ENCODE measurements at places on chromosomes 5 and 9.
A peak's percentile ranks its signal among the peaks of the same experiment; 100 is the strongest.

- DNase-seq = no peak
Measured at GRCh38 chr5:133363807-133364587, 248.3 kb downstream of the FSTL4 start.

- DNase-seq = no peak
Measured at GRCh38 chr9:135328485-135329417, 150.8 kb upstream of the PPP1R26 start.

DNA sequence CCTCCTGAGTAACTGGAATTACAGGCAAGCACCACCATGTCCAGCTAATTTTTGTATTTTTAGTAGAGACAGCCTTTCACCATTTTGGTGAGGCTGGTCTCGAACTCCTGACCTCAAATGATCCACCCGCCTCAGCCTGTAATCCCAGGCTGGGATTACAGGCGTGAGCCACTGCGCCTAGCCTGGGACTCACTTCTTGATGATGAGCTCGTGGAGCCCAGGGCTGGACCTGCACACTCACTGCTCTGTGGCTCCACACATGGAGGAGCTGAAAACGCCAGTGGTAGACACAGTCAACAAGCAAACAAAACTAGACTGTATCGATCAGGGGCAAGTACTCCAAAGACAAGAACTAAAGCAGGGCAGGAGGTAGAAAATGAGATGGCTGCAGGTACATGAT lies 59.8 kb upstream of the RPL26L1 start:
- DNase-seq = no peak

- no peak for DNase-seq
Measured at GRCh38 chr5:96716007-96716406, 53.8 kb downstream of the CAST start.

DNA sequence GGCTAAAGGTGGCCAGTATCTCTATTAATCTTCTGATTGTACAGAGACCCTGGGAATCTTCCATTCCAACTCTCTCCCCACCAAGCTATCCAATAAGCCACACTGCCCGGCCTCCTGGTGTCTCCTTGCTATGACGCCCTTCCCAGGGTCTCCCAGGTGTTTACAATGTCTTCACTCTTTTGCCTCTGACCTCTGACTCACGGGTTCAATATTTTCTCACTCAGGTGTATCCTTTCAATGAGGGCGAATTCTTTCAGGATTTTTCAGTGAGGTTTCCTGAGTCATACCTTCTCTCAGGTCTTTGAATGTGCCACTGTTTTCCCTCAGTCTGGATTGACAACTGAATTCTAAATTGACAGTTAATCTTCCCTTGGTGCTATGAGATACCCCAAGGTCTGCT lies 53.7 kb upstream of the IRX4 start:
- DNase-seq = no peak

DNA sequence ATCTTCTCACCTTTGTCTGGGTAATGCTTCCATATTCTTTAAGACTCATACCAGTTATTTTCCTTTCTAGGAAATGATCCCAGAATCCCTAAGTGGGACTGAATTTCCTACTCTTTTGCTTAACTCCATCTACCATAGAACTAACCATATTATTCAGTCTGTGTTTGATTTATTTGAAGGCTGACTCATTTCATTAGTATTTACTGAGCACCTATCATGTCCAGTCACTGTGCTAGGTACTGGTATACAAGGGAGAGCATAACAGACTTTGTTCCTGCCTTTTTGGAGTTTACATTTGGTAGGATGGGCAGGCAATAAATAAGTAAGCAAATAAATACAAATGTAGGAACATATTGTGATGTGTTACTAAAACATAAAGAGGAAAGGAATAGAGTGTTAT lies 4.3 kb downstream of the NPR2 start:
- DNase-seq = no peak

DNA sequence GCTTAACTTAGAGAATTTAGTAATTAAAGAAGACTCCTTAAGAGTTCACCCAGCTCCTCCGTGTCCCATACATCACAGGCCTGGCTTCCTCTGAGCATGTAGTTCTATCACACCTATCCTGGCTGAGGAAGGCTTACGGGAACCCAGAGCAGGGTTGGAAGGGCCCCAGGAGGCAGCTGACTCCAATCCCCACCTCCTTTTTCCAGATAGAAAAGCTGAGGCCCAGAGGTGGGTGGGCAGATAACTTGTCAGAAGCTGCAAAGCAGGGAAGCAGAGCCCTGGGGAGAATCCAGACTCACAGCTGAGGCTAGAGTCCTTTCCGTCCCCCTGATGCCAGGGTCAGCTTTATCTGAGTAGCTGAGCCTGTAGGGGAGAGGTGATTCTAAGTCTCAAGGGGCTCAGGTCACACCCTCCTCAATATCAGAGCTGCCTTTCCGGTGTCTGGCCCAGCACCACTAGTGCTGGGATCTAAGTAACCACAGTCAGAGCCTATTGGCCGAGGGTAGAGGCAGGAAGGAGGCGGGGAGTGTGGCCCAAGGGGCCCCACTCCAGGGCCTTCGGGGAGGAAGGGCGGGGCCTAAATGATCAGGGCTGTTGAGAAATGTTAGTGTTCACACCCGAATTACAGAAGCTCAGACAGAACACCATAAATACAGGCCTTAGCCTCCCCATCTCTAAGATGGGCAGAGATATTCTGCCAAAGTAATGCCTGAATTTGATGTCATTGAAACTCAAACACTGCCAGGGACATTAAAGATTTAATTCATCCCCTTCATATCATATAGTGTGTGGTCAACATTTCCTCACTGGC lies 9.9 kb downstream of the CCDC69 start:
- peak; percentile 77 for DNase-seq

DNA sequence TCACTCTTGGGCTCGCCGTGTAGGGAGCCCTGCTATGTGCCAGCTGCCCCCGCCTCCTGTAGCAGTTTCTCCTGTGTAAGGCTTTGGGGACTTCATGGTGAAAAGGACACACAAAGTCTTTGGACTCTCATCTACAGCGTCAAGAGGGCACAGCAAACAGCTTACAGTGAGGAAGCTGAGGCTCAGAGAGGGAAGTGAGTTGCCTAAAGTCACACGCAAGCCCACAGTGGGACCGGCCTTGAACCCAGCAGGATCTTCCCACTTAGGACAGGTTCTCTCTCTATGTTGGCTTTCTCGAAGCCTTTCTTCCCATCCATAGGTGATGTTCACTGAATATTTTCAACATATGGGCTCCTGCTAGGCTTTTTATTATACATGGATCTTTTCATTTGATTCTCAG lies 9.8 kb upstream of the PRRX2 start:
- no peak for DNase-seq

DNA sequence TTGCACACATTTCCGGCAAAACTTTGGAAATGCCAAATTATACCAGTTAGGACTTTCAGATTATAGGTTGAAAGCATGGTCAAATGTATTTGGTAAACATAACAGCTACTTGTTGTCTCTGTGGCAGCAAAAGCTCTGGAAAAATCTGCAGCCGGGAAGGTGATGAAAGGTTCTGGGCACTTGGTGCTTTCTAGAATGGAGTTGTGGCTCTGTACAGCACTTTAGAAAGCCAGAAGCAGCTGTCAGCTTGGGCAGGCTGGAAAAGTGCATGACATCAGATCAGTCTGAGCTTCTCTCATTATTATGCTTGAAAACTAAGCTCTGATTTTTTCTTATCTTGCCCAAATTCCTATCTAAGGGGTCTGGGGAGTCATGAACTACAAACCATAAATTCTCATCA lies 118.6 kb upstream of the MAST4 start:
- DNase-seq = no peak

DNA sequence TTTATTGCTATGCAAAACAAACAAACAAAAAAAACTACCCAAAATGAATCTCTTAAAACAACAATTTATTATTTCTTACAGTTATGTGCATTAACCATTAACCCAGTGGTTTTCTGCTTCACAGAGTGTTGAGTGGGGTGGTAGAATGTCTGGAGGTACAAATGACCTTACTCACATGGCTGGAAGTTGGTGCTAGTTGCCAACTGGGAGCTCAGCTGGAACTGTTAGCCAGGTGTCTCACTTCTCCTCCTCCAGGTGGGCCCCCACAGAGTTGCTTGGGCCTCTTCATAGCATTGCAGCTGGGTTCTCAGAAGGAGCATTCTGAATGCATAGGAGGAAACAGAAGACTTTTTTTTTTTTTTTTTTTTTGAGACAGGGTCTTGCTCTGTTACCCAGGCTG lies 10.5 kb upstream of the B4GALT1 start:
- no peak for DNase-seq

GRCh38 chr5:2172471-2172870 lies 289.7 kb upstream of the IRX4 start:
- no peak for DNase-seq

- no peak for DNase-seq
Measured at GRCh38 chr5:530001-530955, 6.0 kb upstream of the SLC9A3 start.

DNA sequence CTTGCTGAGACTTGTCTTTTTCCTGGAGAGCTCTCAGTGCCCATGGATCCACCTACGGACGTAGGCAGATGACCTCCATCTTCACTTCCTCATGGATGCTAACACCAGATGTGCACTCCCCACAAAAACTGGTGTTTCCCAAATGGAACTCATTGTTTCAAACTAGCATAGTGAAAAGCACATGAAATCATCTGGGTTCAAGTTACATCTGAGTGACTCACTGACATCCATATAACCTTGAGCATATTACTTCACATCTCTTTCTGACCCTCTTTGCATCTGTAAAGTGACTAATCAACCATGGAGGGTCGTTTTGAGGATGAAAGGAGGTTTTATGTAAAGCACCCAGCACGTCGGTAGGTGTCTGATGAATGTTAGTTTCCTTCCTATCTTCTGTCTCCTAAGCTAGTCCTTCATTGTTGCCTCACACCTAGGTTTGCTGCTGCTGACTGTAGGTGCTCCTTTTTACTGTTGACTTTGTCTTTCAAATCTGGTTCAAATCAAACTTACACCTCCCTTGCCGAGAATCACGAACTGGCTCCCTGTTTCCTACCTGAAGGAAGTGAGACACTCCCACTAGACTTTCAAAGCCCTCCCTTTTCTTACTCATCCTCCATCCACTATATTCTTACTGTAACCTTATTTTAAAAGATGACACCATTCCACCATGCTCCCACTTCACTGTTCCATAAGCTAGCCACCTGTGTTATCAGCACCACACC lies 10.3 kb downstream of the OCLN start:
- DNase-seq = no peak

DNA sequence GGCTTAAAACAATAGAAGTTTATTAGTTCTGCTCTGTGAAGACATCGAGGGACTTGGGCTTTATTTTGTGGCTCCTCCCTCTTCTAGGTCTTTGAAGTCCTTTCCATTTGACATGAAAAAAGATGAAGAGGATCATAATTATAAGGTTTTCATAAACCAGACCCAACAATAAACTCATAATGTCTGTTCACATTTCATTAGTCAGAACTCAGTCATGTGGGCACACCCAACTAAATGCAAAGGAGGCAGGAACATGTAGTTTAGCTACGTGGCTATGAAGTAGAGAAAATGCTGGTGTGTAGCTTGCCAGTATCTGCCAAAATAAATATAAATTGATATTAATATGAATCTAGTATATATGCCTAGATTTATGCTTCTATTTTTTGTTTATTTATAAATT lies 393.9 kb upstream of the C9orf72 start:
- DNase-seq = no peak

DNA sequence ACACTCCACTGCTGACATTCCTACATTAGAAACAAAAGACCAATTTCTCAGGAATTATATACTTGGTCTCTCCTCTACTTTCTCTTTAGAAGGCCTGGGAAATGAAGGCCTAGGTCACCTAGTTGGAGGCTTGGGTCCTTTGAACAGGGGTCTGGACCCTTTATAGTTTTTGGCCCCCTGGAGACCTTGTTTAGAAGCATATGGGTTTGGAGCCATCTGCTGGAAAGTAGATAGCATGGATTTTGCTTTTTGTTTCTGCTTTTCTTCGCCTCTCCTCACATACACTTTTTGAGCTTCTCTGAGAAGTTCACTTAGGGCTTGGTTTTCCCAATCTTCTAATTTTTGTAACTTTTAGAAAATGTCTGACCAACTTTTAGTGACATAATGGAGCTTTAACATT lies 67.1 kb upstream of the CDK20 start:
- no peak for DNase-seq

DNA sequence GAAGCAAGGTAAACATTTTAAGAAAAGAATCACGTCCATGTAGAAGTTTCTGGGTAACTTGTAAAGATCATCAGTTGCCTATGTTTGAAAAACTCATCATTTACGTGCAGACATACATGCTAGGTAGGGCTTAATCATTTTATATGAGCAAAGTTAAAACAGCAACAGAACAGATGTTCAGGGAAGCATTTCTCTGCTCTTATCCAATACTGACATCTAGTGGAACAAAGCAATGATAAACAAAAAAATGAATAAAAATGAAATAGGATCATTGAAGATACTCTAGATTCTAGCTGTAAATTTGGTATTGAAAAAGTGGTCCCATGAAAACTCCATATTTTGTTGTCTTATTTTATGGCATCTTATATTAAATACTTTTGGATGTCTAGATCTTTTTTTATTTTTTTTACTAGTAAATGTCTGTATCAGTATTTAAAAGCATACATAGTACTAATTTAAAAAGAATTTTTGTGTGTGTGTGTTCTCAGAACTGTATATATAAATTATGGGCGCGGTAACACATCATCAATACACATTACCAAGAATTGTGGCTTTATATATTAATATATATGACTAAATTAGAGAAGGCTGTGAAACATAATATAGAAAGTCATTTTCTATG lies 1050.2 kb downstream of the CDH12 start:
- DNase-seq = no peak

DNA sequence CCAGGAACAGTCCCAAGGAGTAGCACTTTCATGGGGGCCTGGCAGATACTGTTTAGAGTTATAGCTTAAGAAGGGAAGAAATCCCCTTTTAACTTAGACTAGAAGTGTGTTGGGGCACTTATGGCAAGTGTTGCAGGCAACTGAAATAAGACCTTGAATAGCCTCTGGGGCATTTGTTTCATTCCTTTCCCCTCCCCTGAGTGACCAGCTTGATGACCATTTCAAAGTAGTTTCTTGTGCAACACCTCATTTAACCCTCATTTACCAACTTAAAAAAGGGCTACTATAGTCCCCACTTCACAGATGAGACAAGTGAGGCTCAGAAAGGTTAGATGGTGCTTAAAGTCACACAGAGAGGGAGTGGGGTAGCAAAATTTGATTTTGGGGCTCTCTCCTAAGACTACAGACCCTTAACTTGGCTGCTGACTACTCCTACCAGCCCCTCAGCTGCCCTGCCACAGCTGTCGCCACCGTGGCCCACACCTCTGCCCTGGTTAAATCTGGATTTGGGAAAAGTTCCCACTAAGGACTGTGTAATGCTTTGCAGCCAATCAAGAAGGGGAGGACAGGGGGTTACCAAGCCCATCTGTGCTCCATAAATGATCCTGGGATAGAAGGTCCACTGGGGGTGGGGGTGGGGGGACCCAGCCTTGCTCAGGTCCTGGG lies 5.5 kb downstream of the PDLIM4 start:
- DNase-seq = no peak

DNA sequence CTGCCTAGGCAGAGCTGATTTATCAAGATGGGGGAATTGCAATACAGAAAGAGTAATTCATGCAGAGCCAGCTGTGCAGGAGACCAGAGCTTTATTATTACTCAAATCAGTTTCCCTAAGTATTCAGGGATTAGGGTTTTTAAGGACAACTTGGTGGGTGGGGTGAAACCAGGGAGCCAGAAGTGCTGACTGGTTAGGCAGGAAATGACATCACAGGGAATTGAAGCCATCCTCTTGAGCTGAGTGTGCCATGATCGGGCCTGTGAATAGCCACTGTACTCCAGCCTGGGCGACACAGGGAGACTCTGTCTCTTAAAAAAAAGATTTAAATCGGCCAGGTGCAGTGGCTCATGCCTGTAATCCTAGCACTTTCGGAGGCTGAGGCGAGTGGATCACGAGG lies 45.3 kb upstream of the CDK5RAP2 start:
- DNase-seq = no peak
